ENCODE measurements at places on chromosomes 1 and 21.

- DNase-seq, result no peak
Measured at GRCh38 chr1:161044535-161044907, 1.3 kb downstream of the USF1 start.

GRCh38 chr1:155301342-155301841, at the start of gene PKLR:
PKLR (minus strand) TSS chr1:155301438; CDS start chr1:155301395, 43 bp downstream.
- no peak for DNase-seq

GRCh38 chr1:214777364-214777763, 174.4 kb downstream of the CENPF start:
- DNase-seq, result no peak

DNA sequence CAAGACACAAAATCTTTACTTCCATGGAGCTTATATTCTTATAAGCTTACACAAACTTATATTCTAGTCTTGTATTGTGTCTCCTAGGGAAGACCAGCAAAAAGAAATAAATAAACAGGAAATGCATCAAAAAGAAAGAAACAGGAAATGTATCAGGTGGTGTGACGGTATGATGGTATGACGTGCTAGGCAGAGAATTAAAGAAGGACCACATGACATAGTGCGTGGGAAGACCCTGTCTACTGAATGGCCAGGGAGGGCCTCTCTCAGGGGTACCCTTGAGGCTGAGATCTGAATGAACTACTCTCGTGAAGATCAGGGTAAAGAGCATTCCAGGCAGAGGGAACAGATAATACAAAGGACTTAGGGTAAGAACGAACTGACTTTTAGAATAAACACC, 15.6 kb upstream of the WDR26 start:
- no peak for DNase-seq

- no peak for DNase-seq
Measured at GRCh38 chr1:153534925-153535241, 908 bp downstream of the S100A6 start.

GRCh38 chr1:110506541-110506940, 12.4 kb downstream of the KCNA10 start:
- no peak for DNase-seq

DNA sequence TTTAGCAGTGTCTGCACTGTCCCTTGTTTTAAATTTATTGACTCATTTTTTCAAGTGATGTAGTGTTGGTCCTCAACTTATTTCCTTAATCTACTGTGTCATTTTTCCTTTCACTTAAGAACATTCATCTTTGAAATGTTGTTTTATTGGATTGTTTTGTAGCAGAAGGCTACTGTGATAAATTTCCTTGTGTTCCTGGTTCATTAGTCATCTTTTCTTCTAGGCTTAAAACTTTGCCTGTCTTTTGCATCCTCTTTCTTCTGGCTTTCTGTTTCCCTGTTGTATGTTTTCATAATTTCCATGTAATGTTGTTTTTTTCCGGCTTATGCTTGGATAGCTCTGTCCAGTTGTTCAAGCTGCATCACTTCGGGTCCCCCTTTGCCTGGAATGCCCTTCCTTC, 61.9 kb downstream of the UBE2T start:
- DNase-seq, result no peak

DNA sequence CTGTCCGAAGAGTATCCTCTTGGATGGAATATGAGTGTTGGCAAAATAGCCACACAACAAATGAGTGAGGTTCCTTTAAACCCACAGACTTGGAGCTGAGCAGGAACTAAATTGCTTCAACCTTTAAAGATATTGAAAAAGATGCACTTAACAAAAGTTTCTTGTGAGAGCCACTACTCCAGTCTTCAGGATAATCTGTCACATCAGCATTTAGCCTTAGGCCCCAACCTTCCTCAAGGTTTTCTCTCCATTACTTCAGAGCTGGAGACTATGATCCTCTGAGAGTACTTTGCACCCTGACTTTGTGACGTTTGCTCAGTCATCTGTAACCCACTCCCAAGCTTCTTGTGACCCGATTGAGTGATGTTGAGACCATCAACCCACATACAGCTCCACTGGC, 212.8 kb downstream of the LRRC40 start:
- DNase-seq, result no peak

GRCh38 chr1:162571696-162572095, 10.2 kb downstream of the UAP1 start:
- DNase-seq, result no peak

GRCh38 chr1:36367066-36367465, 18.7 kb downstream of the STK40 start:
- DNase-seq, result no peak

GRCh38 chr21:34830386-34831170, 161.8 kb downstream of the CLIC6 start:
- no peak for DNase-seq

GRCh38 chr1:109897259-109897955, 13.2 kb upstream of the CSF1 start:
- DNase-seq, result no peak
